Tibial artery (tissue), 4 donors: ENCODE measurements at places on chromosomes 1 and 21.

DNA sequence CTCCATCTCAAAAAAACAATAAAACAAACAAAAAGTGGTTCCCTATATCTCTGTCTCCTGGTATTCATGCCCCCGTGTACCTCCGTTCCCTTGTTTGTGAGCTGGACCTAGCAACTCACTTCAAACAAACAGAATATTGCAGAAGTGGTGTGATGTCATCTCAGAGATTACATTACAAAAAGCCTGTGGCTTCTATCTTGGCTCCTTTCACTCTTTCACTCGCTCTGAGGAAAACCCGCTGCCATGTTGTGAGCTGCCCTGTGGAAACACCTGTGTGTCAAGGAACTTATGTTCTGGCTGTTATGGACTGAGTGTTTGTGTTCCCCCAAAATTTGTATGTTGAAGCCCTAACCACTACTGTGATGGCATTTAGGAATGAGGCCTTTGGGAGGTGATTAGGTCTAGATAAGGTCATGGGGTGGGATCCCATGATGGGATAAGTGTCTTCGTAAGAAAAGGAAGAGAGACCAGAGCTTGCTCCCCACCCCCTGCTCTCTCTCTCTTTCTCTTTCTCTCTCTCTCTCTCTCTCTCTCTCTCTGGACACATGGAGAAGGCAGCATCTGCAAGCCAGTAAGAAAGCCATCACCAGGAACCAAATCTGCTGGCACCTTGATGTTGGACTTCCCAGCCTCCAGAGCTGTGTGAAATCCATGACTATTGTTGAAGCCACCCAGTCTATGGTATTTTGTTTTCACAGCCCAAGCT lies 7.4 kb upstream of the HYI start:
- DNase-seq: no peak

- DNase-seq: peak; percentile 53
These were observed 130.5 kb downstream of the DHRS3 start for GRCh38 chr1:12487520-12487919.

- no peak for DNase-seq
These were observed 190.4 kb downstream of the MIS18A start for GRCh38 chr21:32088471-32088870.

GRCh38 chr1:88509379-88509778 lies 174.7 kb upstream of the PKN2 start:
- no peak for DNase-seq

GRCh38 chr1:79264975-79265818 lies 258.7 kb upstream of the ADGRL4 start:
- DNase-seq: no peak

GRCh38 chr1:116330846-116331245 lies 42.2 kb upstream of the ATP1A1 start:
- no peak for DNase-seq

DNA sequence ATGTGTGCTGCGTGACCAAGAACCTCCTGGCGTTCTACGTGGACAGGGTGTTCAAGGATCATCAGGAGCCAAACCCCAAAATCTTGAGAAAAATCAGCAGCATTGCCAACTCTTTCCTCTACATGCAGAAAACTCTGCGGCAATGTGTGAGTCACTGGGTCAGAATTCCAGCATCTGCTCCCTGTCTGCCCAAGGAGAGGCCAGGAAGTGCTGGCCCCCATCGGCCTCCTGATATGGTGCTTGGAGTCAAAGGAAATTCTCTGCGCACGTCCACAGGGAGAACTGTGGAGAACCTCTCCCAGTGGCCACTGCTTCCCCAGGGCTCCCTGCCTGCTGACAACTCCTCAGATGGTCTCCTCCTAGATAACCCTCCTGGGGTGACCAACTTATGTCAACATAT lies 25.6 kb upstream of the IL20 start:
- DNase-seq: no peak

GRCh38 chr1:110541906-110542395 lies 23.0 kb upstream of the KCNA10 start:
- no peak for DNase-seq

- peak; percentile 13 for DNase-seq
These were observed 3.5 kb upstream of the PADI1 start for GRCh38 chr1:17201201-17202021.

GRCh38 chr21:44090325-44090724 lies 16.9 kb upstream of the PWP2 start:
- peak; percentile 42 for DNase-seq

- no peak for DNase-seq
These were observed 1046.2 kb downstream of the AMY1C start for GRCh38 chr1:104795931-104796330.

- no peak for DNase-seq
These were observed 9.1 kb downstream of the SSBP3 start for GRCh38 chr1:54397090-54397591.

GRCh38 chr1:212980123-212980785 lies 29.9 kb downstream of the VASH2 start:
- DNase-seq: no peak

- no peak for DNase-seq
These were observed 5.2 kb downstream of the FNDC10 start for GRCh38 chr1:1594602-1595260.

- no peak for DNase-seq
These were observed 61.5 kb downstream of the SKI start for GRCh38 chr1:2289607-2290006.

DNA sequence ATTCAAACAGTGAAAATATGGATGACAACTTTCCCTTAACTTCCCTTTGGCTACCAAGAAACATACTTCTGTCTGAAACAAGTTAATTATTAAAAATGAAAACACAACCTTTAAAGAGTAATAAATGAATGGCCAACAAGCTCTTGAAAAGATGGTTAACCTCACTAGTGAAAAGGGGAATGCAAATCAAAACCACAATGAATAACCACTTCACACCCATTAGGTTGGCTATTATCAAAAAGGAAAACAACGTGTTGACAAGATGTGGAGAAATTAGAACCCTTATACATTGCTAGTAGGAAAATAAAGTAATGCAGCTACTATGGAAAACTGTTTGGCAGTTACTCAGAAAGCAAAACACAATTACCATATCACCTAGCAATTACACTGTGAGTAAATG lies 14.1 kb downstream of the COP1 start:
- no peak for DNase-seq

- DNase-seq: no peak
These were observed 231.6 kb upstream of the CSF3R start for GRCh38 chr1:36714301-36714700.

DNA sequence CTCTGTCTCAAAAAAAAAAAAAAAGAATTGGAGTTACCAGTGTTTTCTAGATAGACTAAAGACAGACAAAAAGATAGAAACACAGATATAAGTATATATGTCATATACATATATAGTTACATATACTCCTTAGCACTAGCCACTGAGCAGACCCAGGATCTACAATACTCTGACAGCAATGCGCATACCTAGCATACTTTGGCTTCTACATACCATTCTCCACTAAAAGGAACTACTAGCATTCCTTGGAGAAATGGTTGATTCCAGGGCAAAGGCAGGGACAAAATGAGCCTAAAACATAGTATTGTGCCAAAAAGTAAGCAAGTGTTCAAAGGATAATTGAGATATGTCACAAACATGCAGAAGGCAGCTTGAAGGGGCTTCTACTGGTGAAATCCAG lies 22.7 kb downstream of the SYNJ1 start:
- no peak for DNase-seq

GRCh38 chr1:25809283-25809926 lies 9.4 kb downstream of the SELENON start:
- peak; percentile 66 for DNase-seq

GRCh38 chr21:42683371-42684108 lies 30.1 kb downstream of the PDE9A start:
- DNase-seq: no peak

GRCh38 chr1:153659175-153659534 lies 652 bp downstream of the SNAPIN start:
- no peak for DNase-seq

DNA sequence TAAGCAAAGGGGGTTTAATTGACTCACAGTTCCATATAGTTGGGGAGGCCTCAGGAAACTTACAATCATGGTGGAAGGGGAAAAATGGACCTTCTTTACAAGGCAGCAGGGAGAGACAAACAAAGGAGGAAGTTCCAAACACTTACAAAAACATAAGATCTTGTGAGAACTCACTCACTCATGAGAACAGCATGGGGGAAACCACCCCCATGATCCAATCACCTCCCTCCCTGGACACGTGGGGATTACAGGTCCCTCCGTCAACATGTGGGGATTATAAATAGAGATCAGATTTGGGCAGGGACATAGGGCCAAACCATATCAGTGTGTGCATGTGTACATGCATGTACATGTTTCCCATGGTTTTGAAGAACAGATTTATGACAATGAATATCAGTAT lies 5.5 kb upstream of the SMG7 start:
- DNase-seq: no peak
